ENCODE measurements at places on chromosomes 6 and 20. TPM values are rescaled to one million over a fixed set of nuclear protein-coding genes. Genes with fewer than 3 reads are reported as not detected.

Gene PRKN
- 3.4 TPM for total RNA-seq

Gene RNASET2
- 36.4 TPM for total RNA-seq

Gene RAET1G
- total RNA-seq: 0.44 TPM

Gene IYD
- total RNA-seq: not detected

Gene NKAPL
- total RNA-seq: 1.9 TPM

Data from uterine smooth muscle cell (primary cell).